ENCODE measurements at places on chromosomes 12 and 14.

DNA sequence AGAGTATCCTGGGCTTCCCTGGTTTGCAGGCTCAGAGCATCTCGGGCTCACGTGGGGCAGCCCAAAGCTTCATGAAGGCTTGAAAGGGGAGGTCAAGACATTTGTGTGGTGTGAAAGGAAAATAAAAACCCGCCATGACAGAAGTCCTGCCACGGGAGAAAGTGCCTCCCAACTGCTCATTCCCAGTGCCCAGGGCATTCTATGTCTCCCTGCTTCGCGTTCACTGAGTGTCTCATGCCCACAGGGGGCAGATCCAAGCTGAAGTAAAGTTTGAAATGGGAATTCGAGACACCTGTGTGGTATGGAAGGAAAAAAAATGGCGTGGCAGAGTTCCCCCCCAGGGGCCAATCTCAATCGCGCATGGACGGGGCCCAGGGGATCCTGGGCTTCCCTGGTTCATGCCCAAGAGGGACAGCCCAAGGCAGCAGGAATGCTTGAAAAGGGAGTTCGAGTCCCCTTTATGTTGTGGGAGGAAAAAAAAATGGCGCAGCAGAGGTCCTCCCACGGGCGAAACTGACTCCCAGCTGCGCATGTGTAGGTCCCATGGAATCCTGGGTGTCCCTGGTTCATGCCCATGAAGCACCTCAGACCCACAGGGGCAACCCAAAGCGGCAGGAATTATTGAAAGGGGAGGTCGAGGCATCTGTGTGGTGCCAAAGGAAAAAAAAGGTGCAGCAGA, 576.7 kb downstream of the ALG10 start:
- no peak for DNase-seq

DNA sequence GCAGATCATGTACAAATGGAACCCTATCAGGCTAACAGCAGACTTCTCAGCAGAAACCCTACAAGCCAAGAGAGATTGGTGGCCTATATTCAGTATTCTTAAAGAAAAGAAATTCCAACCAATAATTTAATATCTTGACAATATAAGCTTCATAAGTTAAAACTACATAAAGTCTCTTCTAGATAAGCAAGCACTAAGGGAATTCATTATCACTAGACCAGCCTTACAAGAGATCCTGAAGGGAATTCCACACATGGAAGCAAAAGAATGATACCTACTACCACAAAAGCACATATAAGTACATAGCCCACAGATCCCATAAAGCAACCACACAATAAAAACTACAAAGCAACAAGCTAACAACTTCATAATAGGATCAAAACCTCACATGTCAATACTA, 60.4 kb upstream of the SCAF11 start:
- no peak for DNase-seq

GRCh38 chr12:92786045-92786444, 83.3 kb downstream of the PLEKHG7 start:
- DNase-seq: peak; percentile 51

- no peak for DNase-seq
These were observed 9.2 kb upstream of the TMEM117 start for GRCh38 chr12:43826681-43827080.

GRCh38 chr14:32720927-32721326, 217.8 kb upstream of the NPAS3 start:
- DNase-seq: no peak

- no peak for DNase-seq
These were observed 406.0 kb downstream of the PRKD1 start for GRCh38 chr14:29521526-29522137.

- DNase-seq: peak; percentile 27
These were observed 39.8 kb downstream of the BAZ2A start for GRCh38 chr12:56590237-56590830.

Data from suppressor macrophage treated with lipopolysaccharide for 1 hour (primary cell).